ENCODE measurements at places on chromosomes 5 and 9. TPM values are rescaled to one million over a fixed set of nuclear protein-coding genes. Genes with fewer than 3 reads are reported as not detected.

The SLCO6A1 gene
- total RNA-seq: not detected

The FRMD3 gene
- 6.4 TPM for total RNA-seq

The EIF4E1B gene
- not detected for total RNA-seq

The LHX3 gene
- 0.05 TPM for total RNA-seq

The INSYN2B gene
- total RNA-seq: 0.16 TPM

The NMUR2 gene
- 0.22 TPM for total RNA-seq

The PPP3R2 gene
- total RNA-seq: not detected

The MARVELD2 gene
- 2.7 TPM for total RNA-seq

The SPATA31D1 gene
- total RNA-seq: not detected

The CDC23 gene
- total RNA-seq: 28.3 TPM

The IFNB1 gene
- total RNA-seq: not detected

The CD74 gene
- not detected for total RNA-seq

The OR1J2 gene
- not detected for total RNA-seq

The MAP1B gene
- total RNA-seq: 38.7 TPM

The C1QTNF2 gene
- total RNA-seq: 0.08 TPM

The PTGES gene
- 174 TPM for total RNA-seq

The STKLD1 gene
- 0.73 TPM for total RNA-seq

The IGFBPL1 gene
- 2.5 TPM for total RNA-seq

The ITK gene
- total RNA-seq: 0.43 TPM

The WWC1 gene
- 91.1 TPM for total RNA-seq

The OTULINL gene
- total RNA-seq: 27.0 TPM

The DPH7 gene
- 27.3 TPM for total RNA-seq

The SARDH gene
- total RNA-seq: 0.12 TPM

The SPINK13 gene
- 0.31 TPM for total RNA-seq

The KLF4 gene
- 36.8 TPM for total RNA-seq

The ORM2 gene
- not detected for total RNA-seq
